Activated CD8-positive, alpha-beta memory T cell treated with anti-CD3 and anti-CD28 coated beads, Interleukin-2, amount 10 ng/mL, durations not matched to agents 7 days and 5 days (primary cell): ENCODE measurements at places on chromosomes 4 and X. TPM values are rescaled to one million over a fixed set of nuclear protein-coding genes. Genes with fewer than 3 reads are reported as not detected.
A peak's percentile ranks its signal among the peaks of the same experiment; 100 is the strongest.

DNA sequence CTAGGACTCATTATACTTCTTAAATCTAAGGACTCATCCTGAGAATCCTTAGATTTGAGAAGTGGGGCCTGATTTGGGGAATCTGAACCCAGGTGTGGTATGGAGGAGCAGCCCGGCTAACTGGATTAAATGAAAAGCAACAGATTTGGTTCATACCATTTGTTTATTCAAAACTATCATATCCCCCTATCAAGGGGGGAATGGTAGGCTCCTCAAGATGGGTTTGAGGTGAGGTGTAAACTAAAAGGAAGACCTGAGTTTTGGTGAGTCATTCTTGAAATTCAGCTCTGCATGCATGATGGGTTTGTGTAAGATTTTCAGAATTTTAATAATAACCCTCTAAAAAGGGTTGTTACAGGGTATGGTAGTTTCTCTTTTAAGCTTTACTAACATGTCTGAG is 53.4 kb downstream of the CASP6 start:
- H3K36me3 ChIP-seq, result peaks cover 35% of the 10 kb centered on the region
- peak overlapping the region; percentile 48 for H3K4me3 ChIP-seq
- H3K4me1 ChIP-seq, result peaks cover 37% of the 10 kb centered on the region
- peak; percentile 49 for DNase-seq
- peak overlapping the region; percentile 91 for H3K27ac ChIP-seq

Gene DMP1
- not detected for total RNA-seq

DNA sequence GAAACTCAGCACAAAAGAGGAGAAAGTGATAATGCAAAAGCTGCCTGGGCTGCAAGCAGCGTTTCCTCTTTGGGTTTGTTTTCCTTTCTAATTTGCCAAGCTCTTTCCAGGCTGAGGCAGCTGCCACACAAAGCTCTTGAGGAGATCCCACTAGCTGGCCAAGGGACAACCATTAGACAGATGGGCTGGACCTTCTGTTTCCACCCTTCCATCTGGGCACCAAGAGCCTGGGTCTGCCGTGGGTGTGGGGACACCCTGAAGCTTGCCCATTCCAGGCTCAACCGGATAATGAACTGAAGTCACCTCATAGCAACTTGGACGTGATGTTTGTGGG is 194.6 kb upstream of the C1QTNF7 start:
- peak overlapping the region; percentile 21 for H3K27ac ChIP-seq
- no peak for DNase-seq
- peaks cover 5% of the 10 kb centered on the region for H3K27me3 ChIP-seq

DNA sequence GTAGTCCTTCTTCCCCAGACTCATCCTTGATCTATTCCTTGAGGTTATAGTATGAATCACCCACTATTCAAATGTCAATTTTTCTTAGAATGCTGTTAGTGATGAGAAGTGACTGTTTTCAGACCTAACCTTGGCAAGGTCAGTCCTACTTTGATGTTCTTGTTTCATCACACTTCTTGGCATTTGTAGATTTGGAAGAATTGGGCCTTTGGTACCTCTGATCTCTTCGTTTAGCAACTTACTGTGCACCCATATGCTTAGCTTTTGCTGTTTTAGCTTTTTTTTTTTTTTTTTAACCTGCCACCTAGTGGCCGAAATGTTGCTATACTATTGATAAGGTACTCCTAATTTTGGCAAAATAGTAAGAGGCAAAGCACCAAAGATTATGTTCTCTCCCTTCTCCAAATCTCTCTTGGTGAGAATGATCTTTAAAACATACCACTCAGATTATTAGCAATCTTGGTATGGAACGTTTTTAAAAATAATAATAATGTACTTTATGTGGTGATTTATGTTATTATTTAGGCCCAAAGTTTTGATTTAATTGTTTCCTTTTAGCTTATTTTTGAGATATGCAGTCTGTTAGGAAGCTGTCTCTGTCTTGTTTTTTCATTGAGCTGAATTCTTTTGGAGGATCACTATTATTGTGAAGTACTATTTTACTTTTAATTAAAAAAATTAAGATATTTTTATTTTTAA is 16.6 kb downstream of the DCK start:
- H3K27me3 ChIP-seq, result no peaks in the 10 kb centered on the region
- no peak overlapping the region for H3K4me3 ChIP-seq
- peaks cover 36% of the 10 kb centered on the region for H3K36me3 ChIP-seq
- H3K27ac ChIP-seq, result peak overlapping the region; percentile 35
- H3K4me1 ChIP-seq, result peaks cover 36% of the 10 kb centered on the region
- DNase-seq, result no peak

DNA sequence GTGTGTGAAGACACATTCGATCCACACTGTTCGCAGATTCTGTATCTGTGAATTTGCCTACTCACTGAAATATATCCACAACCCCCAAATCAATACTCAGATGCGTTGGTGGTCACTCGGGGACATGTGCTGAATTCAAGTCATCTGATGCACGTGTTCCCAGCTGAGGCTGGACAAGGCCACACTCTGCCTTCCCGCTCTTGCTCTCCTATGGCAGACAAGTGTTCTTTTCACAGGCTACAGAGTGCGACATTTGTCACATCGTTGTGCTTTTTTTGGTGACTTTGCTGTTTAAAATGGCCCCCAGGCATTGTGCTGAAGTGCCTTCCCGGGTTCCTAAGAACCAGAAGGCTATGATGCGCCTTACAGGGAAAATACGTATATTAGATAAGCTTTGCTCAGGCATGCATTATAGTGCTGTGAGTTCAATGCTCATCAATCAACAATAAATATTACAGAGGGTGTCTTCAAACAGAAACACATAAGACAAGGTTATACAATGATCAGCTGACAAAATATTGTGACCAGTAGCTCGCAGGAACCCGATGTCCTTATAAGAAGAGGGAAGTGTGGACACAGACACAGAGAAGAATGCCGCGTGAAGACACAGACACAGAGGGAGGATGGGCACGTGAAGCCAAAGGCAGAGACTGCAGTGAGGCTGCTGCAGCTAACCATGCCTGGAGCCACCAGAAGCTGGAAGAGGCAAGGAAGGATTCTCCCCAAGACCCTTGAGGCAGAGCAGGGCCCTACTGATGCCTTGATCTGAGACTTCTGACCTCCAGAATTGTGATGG is 42.0 kb downstream of the IRF2 start:
- no peak overlapping the region for H3K27ac ChIP-seq
- peaks cover 30% of the 10 kb centered on the region for H3K36me3 ChIP-seq
- no peaks in the 10 kb centered on the region for H3K27me3 ChIP-seq
- no peak for DNase-seq

GRCh38 chrX:30302956-30303355 is 6.2 kb downstream of the NR0B1 start:
- no peaks in the 10 kb centered on the region for H3K36me3 ChIP-seq
- H3K4me3 ChIP-seq, result no peak overlapping the region
- H3K27ac ChIP-seq, result no peak overlapping the region
- no peaks in the 10 kb centered on the region for H3K4me1 ChIP-seq
- DNase-seq, result no peak

Gene TLR10
- 0.09 TPM for total RNA-seq

GRCh38 chr4:15811703-15812337 is 33.7 kb downstream of the CD38 start:
- no peak for DNase-seq
- peaks cover 61% of the 10 kb centered on the region for H3K36me3 ChIP-seq
- H3K27me3 ChIP-seq, result no peaks in the 10 kb centered on the region
- peaks cover 37% of the 10 kb centered on the region for H3K4me1 ChIP-seq

- H3K27me3 ChIP-seq, result no peaks in the 10 kb centered on the region
- H3K36me3 ChIP-seq, result no peaks in the 10 kb centered on the region
- H3K4me1 ChIP-seq, result no peaks in the 10 kb centered on the region
Measured at GRCh38 chrX:140815868-140816267, 106.3 kb downstream of the LINC00632 start.

- H3K4me3 ChIP-seq, result no peak overlapping the region
- no peak for DNase-seq
- H3K27me3 ChIP-seq, result peaks cover 12% of the 10 kb centered on the region
- H3K36me3 ChIP-seq, result peaks cover 11% of the 10 kb centered on the region
- no peak overlapping the region for H3K27ac ChIP-seq
- peaks cover 5% of the 10 kb centered on the region for H3K4me1 ChIP-seq
Measured at GRCh38 chr4:80097400-80098177, 24.6 kb upstream of the ANTXR2 start.

DNA sequence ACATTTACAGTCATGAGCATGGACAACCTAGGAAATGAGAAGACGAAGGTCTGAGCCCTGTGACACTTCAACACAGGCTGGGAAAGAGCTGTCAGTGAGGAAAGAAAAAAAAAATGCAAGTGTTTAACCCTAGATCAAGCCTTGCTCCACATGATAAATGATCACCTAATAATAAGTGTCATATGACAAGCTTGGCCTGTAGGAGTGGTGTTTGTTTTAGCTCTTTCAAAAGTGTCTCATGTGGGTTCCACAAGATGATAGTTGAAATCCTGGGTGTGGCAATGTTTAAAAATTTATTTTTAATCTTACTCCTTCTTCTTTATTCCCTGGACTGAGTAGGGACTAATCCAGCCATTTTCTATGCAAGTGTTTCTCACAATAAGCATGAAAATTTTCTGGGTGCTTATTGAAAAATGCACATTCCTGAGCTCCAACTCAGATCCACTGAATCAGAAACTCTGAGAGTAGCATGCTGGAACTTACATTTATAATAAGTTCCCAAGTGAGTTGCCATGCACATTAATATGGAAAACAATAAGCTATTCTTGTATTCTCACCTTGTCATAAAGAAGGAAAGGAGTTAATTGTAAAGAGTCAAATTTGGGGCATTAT is 138.3 kb downstream of the AREG start:
- H3K36me3 ChIP-seq, result no peaks in the 10 kb centered on the region
- no peak overlapping the region for H3K4me3 ChIP-seq
- H3K27me3 ChIP-seq, result peaks cover 2% of the 10 kb centered on the region
- DNase-seq, result no peak
- H3K27ac ChIP-seq, result no peak overlapping the region

- no peak overlapping the region for H3K27ac ChIP-seq
- H3K4me3 ChIP-seq, result no peak overlapping the region
- peaks cover 39% of the 10 kb centered on the region for H3K27me3 ChIP-seq
- DNase-seq, result no peak
- H3K36me3 ChIP-seq, result no peaks in the 10 kb centered on the region
- peaks cover 5% of the 10 kb centered on the region for H3K4me1 ChIP-seq
Measured at GRCh38 chr4:107897823-107898222, 33.5 kb upstream of the CYP2U1 start.

- peak overlapping the region; percentile 64 for H3K4me3 ChIP-seq
Measured at GRCh38 chrX:3815896-3816664, 102.6 kb upstream of the PRKX start.

DNA sequence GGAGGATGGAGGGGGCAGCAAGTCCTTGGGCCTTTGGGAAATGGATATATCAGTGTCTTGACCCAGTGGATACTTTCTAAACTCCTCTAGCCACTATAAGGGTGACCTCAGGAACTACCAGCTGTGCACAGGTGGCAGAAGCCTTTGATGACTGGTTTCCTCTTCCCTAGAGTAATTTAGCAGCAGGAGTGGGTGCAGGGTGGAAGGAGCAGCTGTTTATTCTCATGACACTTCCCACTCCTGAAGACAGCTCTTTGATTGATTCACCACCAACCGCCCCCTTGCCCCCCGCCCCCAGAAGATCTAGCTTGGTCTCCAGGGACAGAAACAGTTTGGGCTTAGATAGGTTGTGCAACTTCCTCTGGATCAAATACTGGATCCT is 63.0 kb downstream of the GPC3 start:
- no peaks in the 10 kb centered on the region for H3K36me3 ChIP-seq
- no peak overlapping the region for H3K4me3 ChIP-seq
- H3K27ac ChIP-seq, result peak overlapping the region; percentile 19
- peaks cover 12% of the 10 kb centered on the region for H3K4me1 ChIP-seq
- no peak for DNase-seq

DNA sequence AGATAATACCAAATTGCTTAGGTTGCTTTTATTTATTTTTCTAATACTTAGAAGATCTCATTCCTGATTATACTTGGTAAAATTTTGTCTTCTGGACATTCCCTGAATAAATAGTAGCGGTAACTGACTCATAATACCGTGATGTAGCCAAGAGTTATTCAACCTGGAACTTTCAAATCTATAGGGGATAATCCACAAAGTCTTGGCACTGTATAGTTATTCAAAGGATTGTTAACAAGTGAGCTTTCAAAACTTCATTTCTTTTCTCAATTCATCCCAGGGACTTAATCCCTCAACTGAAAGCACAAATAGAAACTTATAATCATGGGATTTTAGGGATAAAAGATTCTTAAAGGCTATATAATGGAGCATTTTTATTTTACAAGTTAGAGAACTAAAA is 1383.3 kb downstream of the FAM133A start:
- H3K27ac ChIP-seq, result no peak overlapping the region
- DNase-seq, result no peak
- no peak overlapping the region for H3K4me3 ChIP-seq

DNA sequence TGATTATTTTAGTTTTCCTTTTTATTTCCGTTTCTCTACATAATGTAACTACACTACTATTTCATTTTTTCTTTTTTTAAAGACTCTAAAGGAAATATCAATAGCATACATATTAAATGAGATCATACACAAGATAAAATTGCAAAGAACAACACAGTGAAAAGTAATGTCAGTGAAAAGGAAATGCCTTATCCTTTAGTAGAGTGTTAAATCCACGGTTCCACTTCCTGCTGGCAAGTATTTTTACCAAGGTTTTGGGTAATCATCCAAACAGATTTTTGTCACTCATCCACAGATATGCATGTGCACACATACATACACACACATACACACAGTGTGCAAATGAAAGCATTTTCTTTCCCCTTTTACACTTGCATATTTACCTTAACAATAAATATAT is 548.9 kb downstream of the PPP4R3C start:
- H3K36me3 ChIP-seq, result no peaks in the 10 kb centered on the region
- no peak overlapping the region for H3K27ac ChIP-seq
- H3K27me3 ChIP-seq, result no peaks in the 10 kb centered on the region
- no peak overlapping the region for H3K4me3 ChIP-seq
- no peak for DNase-seq

Gene PITX2
- total RNA-seq, result not detected

DNA sequence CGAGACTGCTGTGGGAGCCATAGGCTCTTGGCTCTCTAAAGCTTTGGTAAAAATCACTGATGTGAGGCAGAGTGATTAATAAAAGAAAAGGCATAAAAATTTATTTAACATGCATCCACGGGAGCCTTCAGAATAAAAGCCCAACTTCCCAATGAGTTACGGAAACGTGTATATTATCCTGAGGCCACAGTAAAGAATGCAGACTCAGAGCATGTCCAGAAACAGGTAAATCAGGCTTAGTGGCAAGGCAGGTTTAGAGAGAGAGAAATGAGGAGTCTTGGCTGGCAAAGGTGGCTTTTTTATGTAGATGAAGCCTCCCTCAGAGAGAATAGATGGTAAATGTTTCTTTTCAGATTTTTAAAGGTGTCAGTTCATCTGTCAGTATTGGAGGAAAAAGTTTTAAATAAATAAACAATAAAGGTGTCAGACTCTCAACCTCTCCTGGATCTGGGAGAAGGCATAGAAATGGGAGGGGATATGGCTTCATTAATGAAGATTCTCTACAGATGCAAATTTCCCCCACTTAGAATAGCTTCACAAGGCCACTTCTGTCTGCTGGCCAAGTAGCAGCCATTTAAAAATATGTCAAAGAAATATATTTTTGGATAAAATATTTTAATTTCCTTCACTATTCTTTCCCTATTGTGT is 24.0 kb downstream of the C4orf51 start:
- peaks cover 2% of the 10 kb centered on the region for H3K4me1 ChIP-seq
- no peak overlapping the region for H3K27ac ChIP-seq
- peaks cover 2% of the 10 kb centered on the region for H3K27me3 ChIP-seq
- H3K36me3 ChIP-seq, result no peaks in the 10 kb centered on the region
- no peak overlapping the region for H3K4me3 ChIP-seq
- no peak for DNase-seq

Gene AREG
- 0.19 TPM for total RNA-seq
